ENCODE measurements at places on chromosomes 1 and 21. TPM values are rescaled to one million over a fixed set of nuclear protein-coding genes. Genes with fewer than 3 reads are reported as not detected.

Gene DDR2
- polyA plus RNA-seq = 0.76 TPM

Gene PTGS2
- polyA plus RNA-seq = 0.12 TPM

Gene TMEM79
- 6.8 TPM for polyA plus RNA-seq

Gene TMEM81
- polyA plus RNA-seq = 7.7 TPM

Gene KRTAP13-2
- polyA plus RNA-seq = not detected

Gene PRR9
- polyA plus RNA-seq = not detected

Gene ATP8B2
- polyA plus RNA-seq = 71.3 TPM

Gene NEK2
- polyA plus RNA-seq = 0.98 TPM

Gene CCDC17
- polyA plus RNA-seq = 1.1 TPM

Gene NPHS2
- polyA plus RNA-seq = not detected

Gene LEMD1
- 67.6 TPM for polyA plus RNA-seq

Gene SELE
- polyA plus RNA-seq = not detected

Gene BCL2L15
- polyA plus RNA-seq = 4.7 TPM

Gene EXTL1
- 2.7 TPM for polyA plus RNA-seq

Gene PLA2G2C
- not detected for polyA plus RNA-seq

Gene C1orf56
- 1.2 TPM for polyA plus RNA-seq

Gene DNAH14
- 9.6 TPM for polyA plus RNA-seq

Gene VWA5B1
- 0.82 TPM for polyA plus RNA-seq

Gene ZFP69
- polyA plus RNA-seq = 11.6 TPM

Gene NEK7
- polyA plus RNA-seq = 2.6 TPM

Gene RGS2
- polyA plus RNA-seq = 189 TPM

Gene AADACL3
- not detected for polyA plus RNA-seq

Gene CFAP107
- polyA plus RNA-seq = not detected

Gene TSPAN2
- polyA plus RNA-seq = 34.4 TPM

Gene CHRNB2
- polyA plus RNA-seq = 15.5 TPM

Gene VASH2
- 69.5 TPM for polyA plus RNA-seq

Gene FAM151A
- not detected for polyA plus RNA-seq

Gene AMY1C
- not detected for polyA plus RNA-seq

Gene EDARADD
- polyA plus RNA-seq = 0.17 TPM

Gene CYP4Z1
- polyA plus RNA-seq = not detected

Gene TMEM200B
- polyA plus RNA-seq = 0.22 TPM
